HCT116 (cell line): ENCODE measurements at places on chromosomes 12 and 14. TPM values are rescaled to one million over a fixed set of nuclear protein-coding genes. Genes with fewer than 3 reads are reported as not detected.
A peak's percentile ranks its signal among the peaks of the same experiment; 100 is the strongest.

- DNase-seq, result no peak
These were observed 210.8 kb downstream of the SLC41A2 start for GRCh38 chr12:104747330-104747729.

- DNase-seq, result no peak
These were observed 46.2 kb downstream of the KDM2B start for GRCh38 chr12:121534495-121535148.

DNA sequence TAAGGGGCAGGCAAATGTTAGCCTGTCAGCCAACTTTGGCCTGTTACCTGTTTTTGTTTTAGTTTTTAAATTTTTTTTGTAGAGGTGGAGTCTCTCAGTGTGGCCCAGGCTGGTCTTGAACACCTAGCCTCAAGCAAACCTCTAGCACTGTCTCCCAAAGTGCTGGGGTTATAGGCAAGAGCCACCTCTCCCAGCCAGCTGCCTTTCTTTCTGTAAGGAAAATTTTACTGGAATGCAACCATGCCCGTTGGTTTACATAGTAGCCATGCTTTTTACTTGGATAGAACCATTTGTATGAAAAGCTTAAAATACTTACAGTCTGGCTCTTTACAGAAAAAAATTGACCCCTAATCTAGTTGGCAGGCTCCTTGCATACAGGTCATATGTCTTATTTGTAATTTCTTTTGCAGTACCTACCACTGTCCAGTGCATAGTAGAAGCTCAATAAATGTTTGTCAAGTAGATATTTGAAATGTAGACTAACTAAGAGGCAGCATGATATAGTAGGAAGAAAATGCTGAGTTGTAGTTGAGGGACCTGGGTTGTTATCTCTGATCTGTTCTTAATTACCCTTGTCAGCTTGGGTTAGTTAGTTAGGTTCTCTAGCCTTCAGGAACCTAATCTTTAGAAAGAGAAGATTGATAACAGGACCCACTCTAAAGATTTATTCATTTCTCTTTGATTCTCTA lies 4.7 kb downstream of the MDM2 start:
- DNase-seq, result no peak

DNA sequence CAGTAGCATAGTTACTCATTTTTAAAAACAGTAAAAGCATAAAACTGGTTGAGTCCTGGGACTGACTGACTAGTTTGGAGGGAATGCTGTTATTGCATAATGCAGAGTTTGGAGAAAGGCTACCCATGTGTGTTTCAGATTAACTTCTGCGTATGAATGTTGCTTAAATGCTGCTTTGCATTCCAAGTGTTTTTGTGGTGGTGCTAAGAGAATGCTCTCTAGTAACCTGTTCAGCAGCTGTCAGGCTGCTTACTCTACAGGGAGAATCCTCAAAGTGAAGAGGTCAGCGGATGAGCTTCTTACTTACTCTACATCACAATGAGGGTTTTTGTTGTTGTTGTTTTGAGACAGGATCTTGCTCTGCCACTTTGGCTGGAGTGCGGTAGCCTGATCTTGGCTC lies 4.3 kb downstream of the DLST start:
- DNase-seq, result no peak

AQP5 gene
- total RNA-seq, result not detected

INSM2 gene
- total RNA-seq, result not detected

GRCh38 chr12:23860019-23860418 lies 89.5 kb downstream of the SOX5 start:
- no peak for DNase-seq

DNA sequence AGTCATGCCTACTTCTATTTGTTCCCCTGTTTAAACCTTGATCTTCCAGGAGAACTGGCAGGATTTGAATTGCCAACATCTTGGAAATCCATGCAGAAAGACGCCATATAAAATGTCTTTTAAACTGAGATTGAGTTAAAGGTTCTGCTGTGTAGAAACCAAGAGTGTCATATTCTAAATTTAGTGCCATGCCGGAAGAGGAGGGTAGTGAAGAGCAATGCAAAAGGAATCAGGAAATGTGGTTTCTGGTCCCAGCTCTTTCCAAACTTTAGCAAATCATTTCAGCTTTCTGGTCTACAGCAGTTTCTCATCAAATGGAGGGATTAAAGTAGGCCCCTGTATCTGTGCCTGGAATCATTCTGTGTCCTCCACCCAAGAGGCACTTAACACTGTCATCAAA lies 85.7 kb downstream of the BTG1 start:
- DNase-seq, result no peak

DNA sequence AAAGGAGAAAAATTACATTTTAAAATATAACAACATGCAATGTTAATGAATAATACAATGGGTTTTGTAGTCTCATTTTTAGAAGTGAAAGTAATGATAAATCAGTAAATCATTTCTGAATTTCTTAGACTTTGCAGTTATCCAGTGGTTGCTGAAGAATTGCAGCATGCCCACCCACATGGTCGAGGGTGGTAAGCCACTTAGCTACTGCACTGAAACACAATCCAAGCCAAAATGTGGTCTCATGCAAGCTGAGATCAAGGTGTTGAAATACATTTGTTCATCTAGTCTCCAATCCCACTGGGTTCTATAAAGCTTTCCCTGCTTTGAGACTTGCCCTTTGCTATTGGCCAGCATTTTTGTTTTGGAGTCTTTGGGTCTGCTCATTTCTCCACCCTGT lies 247.9 kb downstream of the NELL2 start:
- no peak for DNase-seq

- DNase-seq, result no peak
These were observed 7.4 kb upstream of the PLEKHG6 start for GRCh38 chr12:6303071-6303470.

DNA sequence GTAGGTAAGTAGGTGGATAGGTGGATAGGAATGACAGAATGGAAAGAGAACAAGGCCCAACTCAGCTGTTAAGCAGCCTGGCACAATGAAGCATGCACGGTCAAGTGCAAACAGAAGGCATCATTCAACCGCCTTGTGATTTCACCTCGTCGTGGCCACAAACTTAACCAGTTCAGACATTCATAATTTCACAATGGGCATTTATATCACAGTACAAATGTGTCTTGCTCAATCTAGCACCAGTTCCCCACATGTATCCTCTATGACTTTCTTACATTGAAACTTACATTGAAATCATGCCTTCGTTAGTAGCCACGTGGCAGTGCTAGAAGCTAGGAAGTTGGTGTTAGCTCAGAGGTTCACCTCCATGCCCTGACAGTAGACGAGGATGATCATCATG lies 207.5 kb downstream of the ETV6 start:
- no peak for DNase-seq

DNA sequence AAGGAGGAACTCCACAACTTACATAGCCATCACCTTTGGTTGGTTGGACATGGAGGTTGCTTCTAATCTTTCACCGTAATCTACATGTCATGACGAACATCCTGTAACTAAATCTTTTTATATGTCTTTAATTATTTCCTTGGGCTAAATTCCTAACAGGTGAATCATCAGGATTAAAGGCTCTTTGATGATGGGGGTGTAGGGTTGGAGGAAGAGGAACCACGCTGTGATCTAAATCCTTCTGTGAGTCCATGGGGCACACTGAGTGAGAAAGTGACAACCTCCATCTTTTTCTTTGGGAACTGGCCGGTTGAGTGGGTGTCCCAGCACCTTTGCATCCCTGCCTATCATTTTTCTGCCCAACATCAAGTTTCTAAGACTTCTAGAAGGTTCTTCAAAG lies 31.1 kb upstream of the MAP1LC3B2 start:
- peak; percentile 98 for DNase-seq

- DNase-seq, result no peak
These were observed 63.0 kb downstream of the CLMN start for GRCh38 chr14:95256776-95257060.

GRCh38 chr12:41527534-41528116 lies 339.5 kb downstream of the PDZRN4 start:
- no peak for DNase-seq

- DNase-seq, result no peak
These were observed 95.4 kb downstream of the NKX2-1 start for GRCh38 chr14:36424478-36425102.

DNA sequence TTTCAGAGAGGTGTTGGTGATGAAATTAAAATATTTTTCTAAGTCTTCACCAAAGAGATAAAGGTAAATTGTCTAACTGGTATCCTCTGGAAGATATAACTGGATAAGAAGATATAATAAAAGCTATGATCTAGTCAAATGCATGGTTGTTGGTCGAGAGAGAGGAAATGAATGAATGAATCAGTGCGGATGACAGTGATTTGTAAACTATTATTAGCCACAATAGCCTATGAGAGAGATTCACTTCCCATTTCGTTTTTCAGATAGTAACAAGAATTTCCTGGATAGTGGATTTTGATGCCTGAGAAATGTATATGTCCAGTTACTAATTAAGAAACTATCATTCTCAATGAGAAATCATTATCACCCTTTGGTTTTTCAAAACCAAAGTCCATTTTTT lies 63.1 kb downstream of the HEATR5A start:
- no peak for DNase-seq

DNA sequence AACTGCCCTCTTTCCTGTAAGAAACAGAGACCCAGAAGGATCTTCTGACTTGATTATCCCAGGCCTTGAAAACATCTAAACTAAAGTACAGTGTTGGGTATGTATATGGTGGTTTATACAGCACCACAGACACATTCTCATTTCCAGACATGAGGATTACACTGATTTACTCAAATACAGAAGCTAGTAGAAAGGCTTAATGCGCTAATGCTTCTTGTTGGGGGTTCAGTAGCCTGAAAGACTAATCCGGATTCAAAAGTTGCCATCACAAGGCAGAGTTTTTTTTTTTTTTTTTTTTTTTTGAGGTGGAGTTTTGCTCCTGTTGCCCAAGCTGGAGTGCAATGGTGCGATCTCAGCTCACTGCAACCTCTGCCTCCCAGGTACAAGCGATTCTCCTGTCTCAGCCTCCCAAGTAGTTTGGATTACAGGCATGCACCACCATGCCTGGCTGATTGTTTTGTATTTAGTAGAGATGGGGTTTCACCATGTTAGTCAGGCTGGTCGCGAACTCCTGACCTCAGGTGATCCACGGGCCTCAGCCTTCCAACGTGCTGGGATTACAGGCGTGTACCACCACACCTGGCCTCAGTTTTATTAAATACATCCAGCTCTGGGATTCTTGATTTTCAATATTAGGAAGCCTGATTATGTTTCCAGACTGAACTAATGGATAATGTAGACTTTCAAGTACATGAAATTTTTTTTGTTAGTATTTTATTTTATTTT lies 46.3 kb upstream of the HECTD1 start:
- DNase-seq, result no peak

KRT2 gene
- not detected for total RNA-seq

DNA sequence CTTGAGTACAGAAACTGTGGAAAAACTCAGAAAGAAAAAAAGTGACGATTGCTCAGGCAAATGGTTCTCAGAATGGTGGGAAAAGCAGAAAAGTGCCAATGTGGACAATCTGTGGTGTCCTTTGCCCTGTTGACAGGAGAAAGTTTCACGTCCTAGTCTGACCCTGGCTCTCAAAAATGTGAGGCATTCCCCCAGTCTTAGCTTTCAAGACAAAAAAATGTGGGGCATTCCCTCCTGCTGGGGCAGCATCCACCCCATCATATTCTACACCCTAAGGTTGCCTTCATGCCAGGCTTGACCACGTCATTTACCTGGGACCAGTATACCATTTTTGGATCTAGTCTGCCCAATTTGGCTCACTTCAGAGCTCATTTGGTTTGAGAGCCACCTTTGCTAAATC lies 20.7 kb upstream of the ANAPC7 start:
- DNase-seq, result no peak

DNA sequence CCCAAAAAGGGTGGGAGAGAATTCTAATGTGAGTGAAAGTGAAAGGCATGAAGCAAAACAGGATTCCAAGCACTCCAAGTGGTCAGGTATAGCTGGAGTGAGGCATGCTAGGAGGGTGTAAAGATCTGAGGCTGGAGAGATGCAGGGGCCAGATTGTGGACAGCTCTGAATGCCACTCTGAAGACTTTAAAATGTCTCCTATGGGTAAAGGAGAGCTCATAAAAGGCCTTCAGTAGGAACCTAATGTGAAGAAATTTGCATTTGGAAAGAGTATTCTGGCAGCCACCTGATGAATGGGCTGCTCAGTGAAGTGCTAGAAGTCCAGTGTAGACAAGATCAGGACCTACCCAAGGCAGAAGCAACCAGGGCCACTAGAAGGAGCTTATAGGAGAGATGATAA lies 68.9 kb downstream of the DNAI7 start:
- DNase-seq, result no peak

- DNase-seq, result no peak
These were observed 343.1 kb downstream of the FSCB start for GRCh38 chr14:44163946-44164345.

GRCh38 chr12:107254258-107254856 lies 161.0 kb upstream of the CRY1 start:
- DNase-seq, result no peak

DNA sequence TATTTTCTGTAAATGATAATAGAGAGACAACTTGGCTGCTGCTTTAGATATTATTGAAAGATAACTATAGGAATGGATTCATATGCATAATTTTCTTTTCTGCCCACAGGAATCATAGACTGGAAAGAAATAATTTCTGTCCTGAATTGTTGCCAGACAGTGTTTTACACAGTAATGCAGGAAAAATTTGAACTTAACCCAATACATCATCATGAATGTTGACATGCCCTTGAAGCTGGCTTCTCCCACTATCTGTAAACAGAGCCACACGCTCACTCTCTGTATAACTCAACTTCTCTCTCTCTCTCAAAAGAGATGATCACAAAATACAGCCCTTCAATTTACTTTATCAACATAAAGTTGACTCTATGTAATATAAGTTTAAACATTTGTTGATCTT lies 56.6 kb downstream of the PAX9 start:
- no peak for DNase-seq

DNA sequence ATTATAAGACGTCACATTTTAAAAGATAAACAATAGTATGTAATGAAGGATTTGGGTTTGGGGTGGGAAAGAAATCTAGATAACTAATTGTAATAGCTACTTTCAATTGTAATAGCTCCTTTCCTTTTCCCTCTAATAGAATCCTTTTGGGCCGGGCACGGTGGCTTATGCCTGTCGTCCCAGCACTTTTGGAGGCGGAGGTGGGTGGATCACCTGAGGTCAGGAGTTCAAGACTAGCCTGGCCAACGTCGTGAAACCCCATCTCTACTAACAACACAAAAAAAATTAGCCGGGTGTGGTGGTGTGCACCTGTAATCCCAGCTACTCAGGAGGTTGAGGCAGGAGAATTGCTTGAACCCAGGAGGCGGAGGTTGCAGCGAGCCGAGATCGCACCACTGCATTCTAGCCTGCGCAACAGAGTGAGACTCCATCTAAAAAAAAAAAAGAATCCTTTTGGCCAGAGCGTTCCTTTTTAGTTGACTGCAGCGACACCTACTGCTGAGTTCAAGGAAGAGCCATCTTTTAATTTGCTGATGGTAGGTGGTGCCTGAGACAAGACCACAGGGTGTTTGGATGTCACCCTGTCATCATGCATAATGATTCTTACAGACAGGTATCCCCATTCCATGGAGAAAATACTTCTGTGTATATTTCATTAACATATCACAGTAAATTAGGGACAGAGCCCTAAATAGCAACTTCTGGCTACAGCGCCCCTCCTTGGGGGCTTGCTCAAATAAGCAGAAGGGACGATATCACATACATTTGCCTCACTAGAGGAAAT lies 79.5 kb downstream of the ARMH4 start:
- DNase-seq, result peak; percentile 65

KRT78 gene
- total RNA-seq, result not detected
